NCI-H187 (cell line): ENCODE measurements at places on chromosomes 13 and 19.

GRCh38 chr13:29397265-29397664 lies 198.2 kb downstream of the SLC7A1 start:
- no peak for DNase-seq

- DNase-seq: no peak
Observed at GRCh38 chr13:51976423-51976822, 34.8 kb downstream of the ATP7B start.

- peak; percentile 71 for DNase-seq
Observed at GRCh38 chr19:55086730-55087541, 11.3 kb downstream of the EPS8L1 start.

DNA sequence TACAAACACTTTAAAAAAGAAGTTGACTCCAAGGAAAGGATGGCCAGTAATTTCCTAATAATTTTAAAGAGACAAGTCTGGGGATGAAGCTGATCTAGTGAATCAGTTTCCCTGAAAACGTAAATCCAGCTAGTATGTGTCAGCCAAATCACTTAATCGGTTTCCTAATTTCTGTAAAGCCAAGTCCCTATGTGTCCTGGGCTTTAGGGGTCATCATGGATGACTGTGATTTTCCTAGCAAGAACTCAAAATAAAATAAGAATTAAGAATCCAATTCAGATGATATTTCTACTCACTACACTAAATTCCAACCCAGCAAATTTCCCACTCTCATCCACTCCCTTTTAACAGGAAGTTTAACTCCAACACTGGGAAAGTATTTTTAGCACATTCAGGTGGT lies 35.9 kb downstream of the ELF1 start:
- no peak for DNase-seq

DNA sequence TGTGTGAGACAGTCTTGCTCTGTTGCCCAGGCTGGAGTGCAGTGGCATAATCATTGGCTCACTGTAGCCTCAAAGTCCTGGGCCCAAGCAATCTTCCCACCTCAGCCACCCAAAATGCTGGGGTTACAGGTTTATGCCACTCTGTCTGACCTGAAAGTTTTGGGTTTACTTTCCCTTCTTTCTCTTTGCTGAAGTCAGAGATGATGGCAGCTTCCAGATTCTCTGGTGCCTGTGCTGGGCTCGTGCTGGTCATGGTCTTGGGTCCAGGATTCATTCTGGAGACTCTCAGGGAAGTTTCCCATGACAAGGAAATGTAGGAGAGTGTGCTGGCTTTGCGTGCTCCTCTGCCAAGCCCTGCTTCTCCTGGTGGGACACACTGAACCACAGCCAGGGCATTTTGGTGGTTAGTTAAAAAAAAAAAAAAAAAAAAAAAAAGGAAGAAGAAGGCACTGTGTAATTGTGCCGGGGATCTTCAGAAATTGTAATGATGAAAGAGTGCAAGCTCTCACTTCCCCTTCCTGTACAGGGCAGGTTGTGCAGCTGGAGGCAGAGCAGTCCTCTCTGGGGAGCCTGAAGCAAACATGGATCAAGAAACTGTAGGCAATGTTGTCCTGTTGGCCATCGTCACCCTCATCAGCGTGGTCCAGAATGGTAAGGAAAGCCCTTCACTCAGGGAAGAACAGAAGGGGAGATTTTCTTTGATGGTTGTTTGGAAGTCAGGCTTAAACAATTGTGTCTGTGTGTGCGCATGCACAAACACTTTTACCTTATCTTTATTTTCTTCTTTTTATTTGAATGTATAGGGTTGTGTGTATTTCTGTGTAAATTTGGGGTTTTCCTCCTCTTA lies at the start of gene ALOX5AP:
Gene ALOX5AP (plus strand): TSS at position 519 of the 847 bp plus-strand sequence. CDS start 63 bp downstream, at position 582.
- DNase-seq: no peak

GRCh38 chr13:59750860-59751259 lies 412.9 kb downstream of the DIAPH3 start:
- no peak for DNase-seq

DNA sequence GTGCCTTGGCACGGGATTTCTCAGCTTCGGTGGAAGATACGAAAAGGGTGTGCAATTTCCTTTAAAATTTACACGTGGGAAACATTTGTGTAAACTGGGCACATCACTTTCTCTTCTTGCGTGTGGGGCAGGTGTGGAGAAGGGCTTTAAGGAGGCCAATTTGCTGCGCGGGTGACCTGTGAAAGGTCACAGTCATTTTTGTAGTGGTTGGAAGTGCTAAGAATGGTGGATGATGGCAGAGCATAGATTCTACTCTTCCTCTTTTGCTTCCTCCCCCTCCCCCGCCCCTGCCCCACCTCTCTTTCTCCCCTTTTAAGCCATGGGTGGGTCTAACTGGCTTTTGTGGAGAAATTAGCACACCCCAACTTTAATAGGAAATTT lies 7.2 kb downstream of the SLITRK5 start:
- DNase-seq: no peak
